ENCODE measurements at places on chromosomes 7 and 10. TPM values are rescaled to one million over a fixed set of nuclear protein-coding genes. Genes with fewer than 3 reads are reported as not detected.

Gene PCDH15
- total RNA-seq, result not detected

Gene MMP21
- not detected for total RNA-seq

Gene BMPR1A
- total RNA-seq, result 39.0 TPM

Gene SLC26A5
- total RNA-seq, result not detected

Gene CTBP2
- total RNA-seq, result 125 TPM

Gene TMEM130
- not detected for total RNA-seq

Gene PDZD7
- total RNA-seq, result 2.4 TPM

Gene SPRN
- total RNA-seq, result not detected

Gene MBL2
- total RNA-seq, result not detected

Gene SPDYE5
- total RNA-seq, result not detected

Gene GALNT17
- total RNA-seq, result not detected

Gene DENND2A
- total RNA-seq, result 2.2 TPM

Gene C7orf57
- 0.21 TPM for total RNA-seq

Gene NOS3
- total RNA-seq, result 0.64 TPM

All from tracheal epithelial cell (primary cell).